ENCODE measurements at places on chromosomes 6 and 20.

DNA sequence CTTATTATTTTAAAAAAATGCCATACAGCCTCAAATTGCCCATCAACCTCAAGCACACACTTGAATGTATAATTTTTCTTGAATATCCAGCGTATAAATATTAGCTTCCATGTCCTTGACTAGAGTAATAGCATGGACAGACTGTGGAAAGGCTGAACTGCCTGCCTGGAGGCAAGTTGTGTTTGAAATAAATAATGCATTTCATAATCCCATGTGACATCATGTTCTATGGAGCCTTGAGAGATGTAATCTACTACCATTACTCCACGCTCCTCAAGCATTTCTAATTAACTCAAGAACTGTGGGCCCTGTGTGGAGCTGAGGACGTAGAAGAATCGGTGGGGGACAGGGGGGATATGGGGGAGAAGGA is 94.2 kb downstream of the CDS2 start:
- no peak for DNase-seq

DNA sequence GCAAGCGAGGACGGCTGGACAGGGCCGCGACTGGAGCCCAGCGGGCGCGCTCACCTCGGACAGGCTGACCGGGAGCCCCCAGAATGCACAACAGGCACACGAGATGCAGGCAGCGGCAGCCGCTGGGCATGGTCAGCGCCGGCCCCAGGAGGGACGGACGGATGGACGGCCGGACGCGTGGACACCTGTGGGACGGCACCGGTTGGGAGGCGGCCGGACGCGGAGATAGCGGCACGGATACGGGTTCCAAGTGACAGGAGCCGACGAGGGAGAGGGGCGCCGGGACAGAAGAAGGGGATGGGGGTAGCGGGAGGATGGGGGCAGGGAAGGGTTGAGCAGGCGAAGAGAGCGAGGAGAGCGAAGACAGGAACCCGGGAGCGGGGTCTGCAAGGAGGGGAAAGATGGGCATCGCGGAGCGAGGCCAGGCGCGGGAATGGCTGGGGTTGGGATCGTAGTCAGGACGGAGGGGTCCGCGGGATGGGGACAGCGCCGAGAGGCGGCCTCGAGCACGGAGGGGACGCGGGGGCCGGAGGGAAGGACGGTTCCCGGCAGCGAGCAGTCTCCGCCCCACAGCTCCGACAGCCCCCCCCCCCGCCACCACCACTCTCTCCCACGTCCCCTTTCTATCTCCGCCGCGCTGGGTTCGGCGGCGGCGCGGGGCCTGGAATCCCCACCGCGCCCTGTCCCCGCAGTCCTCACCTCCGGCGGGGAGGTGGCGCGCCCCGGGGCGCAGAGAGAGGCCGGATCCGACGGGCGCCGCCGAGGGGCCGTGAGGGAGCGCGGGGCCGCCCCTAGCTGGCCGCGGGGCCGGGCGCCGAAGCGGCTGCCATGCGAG is 435 bp downstream of the DLK2 start:
- DNase-seq, result no peak

GRCh38 chr6:98641949-98642719 is 192.2 kb upstream of the POU3F2 start:
- no peak for DNase-seq

GRCh38 chr6:4225161-4225872 is 89.9 kb upstream of the ECI2 start:
- no peak for DNase-seq

DNA sequence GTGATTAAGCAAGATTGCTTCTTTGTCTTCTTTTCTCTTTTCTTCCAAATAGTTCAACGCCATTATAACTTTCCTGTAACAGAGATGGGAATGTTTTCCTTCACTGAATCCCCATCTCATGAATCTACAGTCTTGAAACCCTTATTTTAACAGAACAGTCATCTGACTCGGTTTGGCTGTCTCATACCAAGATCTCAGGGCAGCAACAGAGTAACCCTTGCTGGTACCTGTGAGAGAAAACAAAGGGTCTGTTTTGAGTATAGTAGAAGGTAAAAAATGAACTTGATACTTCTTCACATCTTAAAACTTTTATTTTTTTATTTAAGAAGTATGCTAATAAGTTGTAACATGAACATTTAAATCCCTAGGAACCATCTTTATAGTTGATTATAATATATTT is 19.6 kb upstream of the DSE start:
- DNase-seq, result no peak

- DNase-seq, result no peak
Observed at GRCh38 chr6:113466526-113466925, 390.6 kb upstream of the MARCKS start.

GRCh38 chr6:35603326-35604202 is 85.2 kb downstream of the FKBP5 start:
- no peak for DNase-seq

DNA sequence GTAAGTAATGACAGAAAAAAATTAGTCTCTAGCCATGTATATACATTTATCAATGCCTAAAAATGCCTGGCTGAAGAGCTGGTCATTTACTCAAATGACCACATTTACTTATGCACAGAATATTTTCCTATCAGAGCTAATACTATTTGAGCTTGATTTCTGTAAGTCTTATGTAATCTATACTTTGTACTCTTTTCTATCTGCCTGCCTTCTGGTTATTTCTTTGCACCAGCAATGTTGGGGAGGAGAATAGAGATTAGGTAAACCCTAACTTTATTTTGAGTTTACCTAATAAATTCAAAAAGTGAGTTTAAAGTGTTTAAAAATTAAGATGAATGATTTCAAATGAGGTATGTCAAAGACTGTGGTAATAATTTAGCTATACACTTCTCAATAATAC is 3.7 kb downstream of the CALHM5 start:
- DNase-seq, result no peak

DNA sequence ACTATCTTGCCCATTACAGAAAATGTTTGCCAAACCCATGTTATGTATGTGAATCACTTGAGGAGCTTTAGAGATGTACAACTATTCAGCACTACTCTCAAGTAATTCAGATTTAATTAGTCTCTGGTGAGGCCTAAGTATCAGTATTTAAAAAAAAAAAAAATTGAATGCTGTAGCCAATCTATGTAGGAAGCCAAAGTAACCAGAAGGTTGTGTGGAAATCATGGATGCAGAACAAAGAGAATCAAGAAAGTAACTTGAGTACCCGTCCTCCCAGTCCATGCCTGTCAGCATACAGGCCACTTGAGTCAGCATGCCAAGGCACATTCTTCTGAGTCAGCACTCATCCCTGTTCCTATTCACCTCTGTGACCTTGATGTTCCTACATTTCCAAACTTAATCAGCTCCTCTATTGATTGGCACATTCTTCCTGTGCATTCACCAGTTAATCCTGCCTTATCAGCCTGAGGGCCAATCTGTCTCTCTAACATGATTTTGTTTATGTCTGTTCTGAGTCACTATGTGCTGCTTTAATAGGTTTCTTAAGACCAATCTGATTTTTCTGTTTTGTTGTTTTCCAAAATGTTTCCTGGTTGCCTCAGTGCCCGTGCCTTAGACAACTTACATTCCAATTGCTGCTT is 165.6 kb downstream of the KCNQ5 start:
- DNase-seq, result no peak

Data from KG1 (cell line).